ENCODE measurements at places on chromosomes 11 and 22.
A peak's percentile ranks its signal among the peaks of the same experiment; 100 is the strongest.

GRCh38 chr11:85231588-85231987, 395.6 kb downstream of the DLG2 start:
- DNase-seq: no peak

GRCh38 chr11:1263010-1263409, 40.1 kb downstream of the MUC5B start:
- DNase-seq: no peak

- no peak for DNase-seq
Observed at GRCh38 chr11:117876059-117876340, 458 bp downstream of the FXYD6 start.

DNA sequence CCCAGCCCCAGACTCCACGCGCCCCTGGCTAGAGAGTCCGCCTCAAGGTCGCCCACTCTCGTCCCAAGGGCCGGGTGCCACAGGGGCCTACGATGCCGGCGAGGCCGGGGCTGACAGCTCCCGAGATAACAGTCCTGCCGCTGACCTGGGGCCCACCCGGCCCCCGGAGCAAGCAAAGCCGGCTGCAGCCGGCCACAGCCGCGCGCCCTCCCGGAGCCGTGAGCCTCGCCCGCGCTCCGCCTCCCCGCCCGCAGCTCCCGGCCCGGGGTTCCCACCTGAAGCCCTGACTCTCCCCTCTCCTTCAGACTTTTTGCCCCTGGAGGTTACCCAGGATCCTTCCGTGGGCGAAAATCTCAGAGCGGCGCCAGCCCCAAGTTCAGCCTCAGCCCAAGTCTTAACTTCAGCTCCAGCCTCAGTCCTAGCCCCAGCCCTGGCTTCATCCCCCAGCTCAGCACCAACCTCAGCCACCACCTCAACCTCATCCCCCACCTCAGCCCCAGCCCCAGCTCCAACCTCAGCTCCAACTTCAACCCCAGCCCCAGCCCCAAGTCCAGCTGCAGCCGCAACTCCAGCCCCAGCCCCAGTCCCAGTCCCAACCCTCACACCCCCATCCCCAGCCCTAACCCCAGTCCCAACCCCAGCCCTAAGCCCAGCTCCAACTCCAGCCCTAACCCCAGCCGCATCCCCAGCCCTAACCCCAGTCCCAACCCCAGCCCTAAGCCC, 1.7 kb downstream of the KLHDC7B start:
- DNase-seq: no peak

DNA sequence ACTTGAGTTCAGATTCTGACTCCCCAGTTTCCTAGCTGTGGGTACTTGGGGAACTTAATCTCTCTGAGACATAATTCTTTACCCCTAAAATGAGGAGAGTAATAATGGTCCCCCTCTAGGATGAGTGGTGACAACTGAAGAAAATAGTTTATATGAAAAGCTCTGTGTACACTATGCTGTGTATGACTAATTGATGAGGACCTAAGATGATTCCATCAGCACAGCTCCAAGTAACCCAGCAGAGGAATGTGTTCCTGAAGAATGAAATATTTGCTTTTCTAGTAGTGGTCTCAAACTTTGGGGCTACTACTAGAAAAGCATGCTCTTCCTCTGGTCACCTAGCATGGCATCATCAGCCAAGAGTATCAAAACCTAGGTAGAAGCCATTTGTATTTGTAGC, 217.3 kb upstream of the NARS2 start:
- DNase-seq: no peak

GRCh38 chr22:31332010-31332409, 14.1 kb downstream of the PATZ1 start:
- no peak for DNase-seq

DNA sequence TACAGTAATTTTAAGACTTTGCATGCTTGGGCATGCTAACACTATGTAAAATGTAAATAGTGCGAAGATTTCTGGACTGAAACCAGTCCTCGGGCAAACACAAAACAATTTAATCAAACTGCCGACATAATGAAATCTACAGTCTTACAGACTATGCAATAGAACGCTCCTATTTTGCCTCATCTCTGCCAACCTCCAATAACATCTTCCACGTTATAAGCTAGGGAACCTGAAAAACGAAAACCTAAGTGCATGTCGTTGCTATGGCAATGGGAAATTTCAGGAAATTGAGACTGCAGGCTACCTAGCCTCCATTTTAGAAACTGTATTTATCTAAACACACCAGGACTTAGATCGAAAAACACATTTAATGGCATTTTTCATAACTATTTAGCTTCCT, 1.1 kb downstream of the CSTF3 start:
- DNase-seq: no peak

DNA sequence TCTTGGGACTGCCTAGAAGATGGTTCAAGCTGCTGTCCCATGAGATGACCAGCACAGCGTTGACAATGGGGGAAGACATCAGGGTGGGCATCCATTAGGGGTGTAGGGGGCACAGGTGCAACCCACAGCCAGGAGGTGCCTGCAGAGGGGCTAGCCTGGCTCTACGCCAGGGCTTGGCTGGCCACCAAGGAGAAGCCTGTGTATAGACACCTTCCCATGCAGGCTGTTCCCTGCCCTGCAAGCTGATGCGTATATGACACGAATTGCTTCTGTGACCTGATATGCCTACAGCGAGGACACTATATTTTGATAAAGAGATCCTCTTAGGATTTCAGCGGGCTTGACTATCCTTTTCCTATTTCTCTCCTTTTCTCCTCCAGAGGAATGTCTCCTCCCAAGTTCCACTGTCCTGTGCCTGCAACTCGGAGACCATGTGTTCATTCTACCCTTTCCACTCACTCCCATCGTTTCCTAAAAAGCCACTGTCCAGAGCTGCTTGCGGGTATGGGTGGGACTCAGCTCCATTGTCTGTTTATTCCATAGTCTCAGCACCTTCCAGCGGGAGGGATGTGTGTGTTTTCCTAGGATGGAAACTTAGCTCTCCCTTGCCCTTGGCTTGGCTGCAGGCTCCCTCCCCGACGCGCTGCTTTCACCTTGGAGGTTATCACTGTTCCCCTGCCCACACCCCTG, 56.1 kb downstream of the ST14 start:
- DNase-seq: no peak

GRCh38 chr22:44459551-44459950, 38.5 kb downstream of the RTL6 start:
- DNase-seq: no peak

- DNase-seq: no peak
Observed at GRCh38 chr11:40235841-40236240, 1223.6 kb downstream of the LRRC4C start.

GRCh38 chr22:37196539-37197450, 8.7 kb upstream of the C1QTNF6 start:
- DNase-seq: peak; percentile 69

- DNase-seq: no peak
Observed at GRCh38 chr11:10503777-10504480, 37.1 kb downstream of the RNF141 start.

GRCh38 chr22:44080936-44081861, 57.1 kb downstream of the PARVB start:
- DNase-seq: peak; percentile 62

- no peak for DNase-seq
Observed at GRCh38 chr22:24161909-24162308, 19.4 kb upstream of the SUSD2 start.

GRCh38 chr11:11401960-11402535, 49.0 kb upstream of the CSNK2A3 start:
- DNase-seq: no peak

DNA sequence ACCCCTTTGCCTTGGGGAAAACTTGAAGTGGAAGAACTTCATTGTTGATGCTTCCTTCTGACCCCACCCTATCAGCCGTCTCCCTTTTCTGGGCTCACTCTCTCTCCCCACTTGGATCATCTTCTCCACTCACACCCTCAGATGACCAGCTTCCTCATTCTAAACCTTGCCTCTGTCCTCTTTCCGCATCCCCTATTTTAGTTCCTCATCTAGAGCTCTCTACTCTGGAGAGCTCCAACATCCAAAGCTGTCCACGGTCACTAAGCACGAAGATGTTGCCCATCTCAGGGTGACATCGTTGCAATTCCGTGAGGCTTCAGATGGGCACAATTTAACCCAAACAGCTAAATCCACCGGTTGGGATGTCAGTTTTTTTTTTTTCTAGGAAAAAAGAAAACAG, 31.6 kb upstream of the ME3 start:
- no peak for DNase-seq

GRCh38 chr11:131099013-131099412, 182.7 kb upstream of the SNX19 start:
- no peak for DNase-seq

DNA sequence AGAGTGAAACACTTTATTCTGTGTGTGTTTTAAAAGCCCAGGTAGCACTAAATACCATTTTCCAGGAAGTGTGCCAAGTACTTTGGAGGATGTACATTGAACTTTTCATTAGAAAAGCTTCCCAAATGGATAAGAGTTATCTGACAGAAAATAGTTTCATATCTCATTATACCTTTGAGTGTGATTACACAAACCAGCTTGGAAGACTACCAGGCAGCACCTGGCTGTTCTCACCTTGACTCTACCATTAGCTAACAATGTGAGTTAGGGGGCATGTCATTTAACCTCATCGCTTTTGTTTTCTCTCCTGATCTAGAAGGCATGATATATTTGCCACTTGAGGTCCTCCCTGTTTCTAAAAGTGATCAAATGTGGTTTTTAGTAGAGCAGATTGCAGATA, 50.2 kb downstream of the GRM5 start:
- DNase-seq: no peak

GRCh38 chr22:22380098-22381030, 128.2 kb downstream of the ZNF280B start:
- peak; percentile 26 for DNase-seq
